ENCODE measurements at places on chromosomes 2 and 18.

DNA sequence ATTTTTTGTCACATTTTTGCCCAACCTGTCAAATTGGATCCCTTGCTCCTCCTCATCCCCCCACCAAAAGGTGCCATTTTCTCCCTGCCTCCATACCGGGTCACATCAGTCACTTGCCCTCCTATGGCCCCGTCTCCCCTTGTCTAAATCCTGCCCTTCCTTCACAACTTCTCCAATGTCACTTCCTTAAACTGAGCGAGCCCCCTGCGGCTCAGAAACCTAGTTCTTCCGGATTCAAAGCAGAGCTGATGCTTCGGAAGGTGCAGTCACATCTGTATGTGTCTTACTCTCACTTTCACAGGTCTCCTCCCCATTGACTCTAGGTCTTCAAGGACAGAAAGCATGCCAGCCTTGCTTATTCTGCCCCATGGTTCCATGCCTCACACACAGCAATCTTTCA is 22.1 kb downstream of the TNP1 start:
- no peak for DNase-seq

DNA sequence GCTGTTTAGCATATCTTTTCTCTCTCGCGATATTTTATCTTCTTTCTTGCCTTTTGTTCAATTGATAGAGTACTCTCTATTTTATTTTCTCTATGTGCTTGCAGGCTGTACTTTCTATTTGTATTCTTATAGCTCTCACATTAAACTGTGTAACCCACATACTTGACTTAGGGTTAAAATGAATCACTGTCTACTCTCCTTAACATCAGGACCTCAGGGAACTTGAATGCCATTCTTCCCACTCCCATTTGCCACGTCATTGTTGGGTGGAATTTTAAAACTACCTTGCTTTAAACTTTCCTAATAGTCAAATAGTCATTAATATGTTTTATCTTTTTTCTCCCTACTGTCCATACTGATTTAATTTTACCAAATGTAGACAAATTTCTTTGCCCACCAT is 269.7 kb downstream of the ALPK2 start:
- no peak for DNase-seq

DNA sequence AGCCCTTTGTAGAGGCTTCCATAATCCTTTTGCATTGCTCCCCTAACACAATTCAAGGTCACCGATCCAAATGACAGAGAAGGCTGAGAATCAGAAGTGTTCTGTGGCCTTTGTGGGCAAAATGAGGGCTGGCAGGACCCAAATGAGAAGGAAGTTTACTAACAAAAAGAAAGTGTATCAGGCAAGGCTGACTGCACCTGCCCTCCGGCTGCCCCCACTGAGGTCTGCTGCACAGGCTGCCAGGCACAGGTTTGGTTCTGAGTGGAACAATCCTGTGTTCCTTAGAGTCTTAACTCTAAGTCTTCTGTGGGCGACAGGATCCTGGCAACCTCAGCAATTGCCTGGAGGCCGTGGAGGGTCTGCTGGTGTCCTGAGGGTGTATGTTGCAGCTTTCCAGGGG is 568.5 kb downstream of the CMPK2 start:
- no peak for DNase-seq

DNA sequence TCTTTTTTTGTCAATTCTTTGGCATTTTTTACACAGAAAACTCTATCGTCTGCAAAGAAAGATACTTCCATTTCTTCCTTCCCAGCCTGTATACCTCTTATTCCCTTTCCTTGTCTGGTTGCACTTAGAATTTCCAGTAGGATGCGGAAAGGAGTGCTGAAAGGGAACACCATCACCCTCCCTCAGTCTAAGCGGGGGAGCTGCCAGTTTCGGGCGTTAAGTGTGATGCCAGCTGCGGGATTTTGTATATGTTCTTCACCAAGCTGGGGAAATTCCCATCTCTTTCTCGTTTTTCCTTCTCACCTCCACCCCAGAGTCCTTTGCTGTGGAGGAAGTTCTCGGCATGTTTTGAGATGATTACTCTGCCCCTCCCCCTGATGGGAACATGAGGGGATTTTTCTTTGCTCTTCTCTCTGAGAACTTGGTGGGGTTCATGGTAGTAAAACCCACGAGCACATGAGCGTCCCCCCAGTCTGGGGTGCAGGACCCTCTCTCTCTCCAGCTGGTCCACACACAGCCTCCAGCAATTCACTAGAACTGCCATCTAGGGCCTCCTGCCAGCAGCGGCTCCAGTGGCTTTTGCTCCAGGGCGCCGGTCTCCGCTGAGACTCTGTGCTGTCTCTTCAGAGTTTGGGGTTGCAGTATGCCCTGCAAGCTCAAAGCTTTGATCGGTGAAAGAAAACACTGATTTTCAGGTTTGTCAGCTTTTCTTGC is 15.5 kb downstream of the AQP12A start:
- DNase-seq: no peak

GRCh38 chr2:9807555-9808305 is 35.5 kb upstream of the TAF1B start:
- DNase-seq: no peak

- no peak for DNase-seq
These were observed 10.4 kb downstream of the HOXD8 start for GRCh38 chr2:176139661-176140512.

DNA sequence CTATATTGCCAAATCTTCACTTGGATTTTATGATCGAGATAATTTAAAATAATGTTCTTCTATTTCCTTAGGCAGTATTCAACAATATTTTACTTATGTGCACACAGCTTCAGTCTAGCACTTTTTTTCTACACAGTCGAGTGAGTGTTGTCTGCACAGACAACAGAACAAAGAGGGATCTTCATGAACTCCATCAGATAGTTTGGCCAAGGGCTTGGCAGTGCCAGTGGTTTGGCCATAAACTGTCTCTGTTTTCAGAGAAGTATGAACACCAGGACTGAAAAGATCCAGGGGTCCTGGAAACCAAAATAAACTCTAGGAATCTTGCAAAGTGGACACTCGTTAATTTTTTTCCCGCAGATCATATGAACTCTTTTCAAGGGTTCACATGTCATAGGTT is 547.3 kb downstream of the PLCL1 start:
- DNase-seq: no peak

GRCh38 chr2:176120364-176121189 is 1.9 kb upstream of the HOXD9 start:
- DNase-seq: no peak

- no peak for DNase-seq
These were observed 103.4 kb downstream of the METTL8 start for GRCh38 chr2:171330155-171330956.

GRCh38 chr2:23516520-23517256 is 131.7 kb downstream of the KLHL29 start:
- DNase-seq: no peak

DNA sequence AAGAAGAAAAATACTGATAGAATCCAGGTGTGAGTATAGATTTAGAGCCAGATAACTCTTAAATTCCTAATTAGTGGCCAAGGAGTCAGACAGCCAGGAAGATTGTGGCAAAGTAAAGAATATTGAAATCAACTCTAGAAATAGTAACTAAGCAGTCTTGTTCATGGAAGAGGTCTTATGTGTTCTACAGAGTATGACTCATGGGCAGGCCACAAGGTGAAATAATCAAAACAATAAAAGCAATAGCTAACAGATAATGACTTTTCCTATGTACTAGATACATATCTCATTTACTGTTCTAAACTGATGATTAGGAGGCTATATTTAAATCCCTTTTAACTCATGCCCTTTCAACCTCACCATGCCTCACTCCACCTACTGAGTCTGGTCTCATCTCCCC is 227.4 kb upstream of the COL3A1 start:
- DNase-seq: no peak

- no peak for DNase-seq
These were observed 36.6 kb downstream of the DIPK1C start for GRCh38 chr18:74420481-74420880.

- no peak for DNase-seq
These were observed 70.5 kb downstream of the CACNB4 start for GRCh38 chr2:152028182-152028862.

DNA sequence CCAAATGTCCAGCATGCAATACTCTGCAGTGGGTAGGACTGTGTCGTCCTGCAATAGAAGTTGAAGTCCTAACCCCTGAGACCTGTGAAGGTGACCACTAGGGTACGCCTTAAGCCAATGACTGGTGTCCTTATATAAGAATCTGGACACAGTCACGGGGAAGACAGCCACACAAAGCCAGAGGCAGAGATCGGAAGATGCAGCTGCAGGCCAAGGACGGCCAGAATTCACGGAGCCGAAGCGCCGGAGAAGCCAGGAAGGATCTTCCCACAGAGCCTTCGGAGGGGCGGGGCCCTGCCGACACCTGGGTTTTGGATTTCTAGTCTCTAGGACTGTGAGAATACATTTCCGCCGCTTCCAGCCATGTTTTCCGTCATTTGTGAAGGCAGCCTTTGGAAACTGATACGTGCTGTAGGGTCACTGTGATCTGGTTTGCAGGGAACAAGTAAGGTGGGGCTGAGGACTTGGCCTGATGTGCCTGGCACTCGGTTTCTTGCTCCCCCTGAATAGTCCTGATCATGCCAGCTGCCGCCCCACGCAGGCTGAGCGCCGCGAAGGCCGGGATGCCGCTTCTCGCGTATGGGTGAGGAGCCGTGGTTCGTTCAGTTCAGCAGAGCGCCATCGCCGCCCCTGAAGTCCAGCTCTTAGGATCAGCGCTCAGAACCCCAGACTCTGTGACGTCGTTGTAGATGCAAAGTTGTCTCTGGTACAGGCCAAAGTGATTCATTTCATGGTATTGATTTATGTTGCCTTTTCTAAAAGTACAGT is 38.7 kb downstream of the PTGR3 start:
- no peak for DNase-seq

DNA sequence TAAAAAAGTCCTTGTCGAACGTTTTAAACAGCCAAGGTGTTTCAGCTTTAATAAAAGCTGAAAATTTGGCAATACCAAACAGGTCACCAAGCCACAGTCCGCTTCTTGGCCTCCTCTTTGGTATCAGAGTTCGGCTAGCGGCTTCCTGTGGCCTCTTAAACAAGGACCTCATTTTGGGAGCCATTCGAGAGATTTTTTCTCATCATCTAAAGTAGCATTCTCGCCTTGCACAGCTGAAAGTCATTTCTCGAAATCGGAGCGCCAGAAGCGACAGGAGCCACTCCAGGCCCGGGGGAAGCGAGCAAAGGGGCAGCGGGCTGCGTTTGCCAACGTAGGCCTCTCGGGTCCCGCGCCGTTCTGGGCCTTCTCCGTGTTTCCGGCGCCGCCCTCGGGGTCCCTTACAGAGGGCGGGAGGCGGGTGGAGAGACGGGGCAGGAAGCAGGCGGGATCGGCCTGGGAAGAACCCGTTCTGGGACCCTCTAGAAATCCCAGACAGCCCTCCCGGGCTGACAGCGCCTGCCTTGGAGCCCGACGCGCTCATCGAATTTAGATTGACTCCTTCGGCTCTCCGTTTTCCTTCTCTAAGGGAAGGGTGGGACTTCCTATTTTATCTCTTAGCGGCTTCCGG is 522 bp upstream of the ZNF407 start:
- DNase-seq: peak; percentile 53

GRCh38 chr2:85751627-85752026 is 2.2 kb upstream of the ATOH8 start:
- DNase-seq: no peak

DNA sequence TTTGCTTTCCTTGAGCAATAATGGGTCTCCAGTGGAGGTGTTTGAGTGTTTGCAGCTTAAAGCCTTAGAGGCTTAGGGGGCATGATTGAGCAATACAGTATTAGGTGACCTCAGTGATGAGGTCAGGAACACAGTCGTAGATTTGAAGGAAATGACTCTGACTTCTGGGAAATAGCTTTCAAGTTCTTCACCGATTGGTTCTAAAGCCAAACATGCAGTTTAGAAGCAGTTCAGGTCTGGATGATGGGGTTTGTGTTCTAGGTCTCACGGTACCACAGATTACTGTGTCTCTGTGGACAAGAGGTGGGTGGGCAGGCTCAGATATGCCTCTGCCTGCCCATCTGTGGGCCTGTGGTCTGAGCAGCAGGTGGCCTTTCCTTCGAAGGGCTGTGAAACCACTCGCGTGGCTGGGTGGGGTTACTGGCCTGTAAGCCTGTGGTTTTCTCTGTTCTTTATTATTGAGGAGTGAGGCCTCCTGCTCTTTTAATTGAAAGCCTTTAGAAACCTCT is 7.8 kb downstream of the MTHFD2 start:
- DNase-seq: peak; percentile 25

- no peak for DNase-seq
These were observed 76.9 kb downstream of the TTC21B start for GRCh38 chr2:165876712-165877111.

DNA sequence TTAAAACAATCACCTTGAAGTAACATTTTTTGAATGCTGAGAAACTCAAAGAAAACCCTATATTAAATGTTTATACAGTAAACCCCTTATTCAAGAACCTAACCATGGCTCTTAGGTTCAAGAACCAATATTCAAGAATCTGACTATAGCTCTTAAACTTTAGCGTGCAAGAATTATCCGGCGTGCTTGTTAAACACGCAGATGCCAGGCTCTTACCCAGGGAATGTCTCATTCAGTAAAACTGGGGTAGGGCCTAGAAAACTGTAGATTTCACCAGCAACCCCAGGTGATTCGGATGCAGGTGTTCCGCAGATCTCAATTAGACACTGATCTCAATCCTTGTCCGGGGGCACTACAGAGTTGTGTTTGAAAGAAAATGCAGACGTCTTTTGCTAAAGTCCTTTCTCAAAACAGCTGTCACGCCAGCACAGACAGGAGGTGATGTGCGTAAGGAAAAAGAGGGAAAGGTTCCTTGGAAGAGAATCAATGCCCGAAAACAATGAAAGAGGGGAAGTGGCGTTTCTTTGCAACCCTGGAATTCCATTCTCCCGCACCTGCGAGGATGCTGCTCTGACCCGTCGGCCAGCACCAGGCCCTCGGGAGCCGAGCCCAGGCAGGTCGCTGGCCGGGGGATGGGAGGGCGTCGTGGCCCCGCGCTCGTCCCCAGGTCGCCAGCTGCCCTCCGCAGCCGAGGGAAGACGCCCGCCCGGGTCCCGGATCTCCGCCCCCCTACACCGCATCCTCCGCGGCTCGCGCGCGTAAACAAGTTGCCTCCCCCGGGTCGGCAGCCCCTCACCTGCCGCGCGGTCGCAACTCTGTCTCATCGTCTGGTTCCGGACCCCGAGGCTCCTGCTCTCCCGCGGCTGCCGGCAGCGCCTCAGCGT is 851 bp downstream of the EIF2AK3 start:
- no peak for DNase-seq

DNA sequence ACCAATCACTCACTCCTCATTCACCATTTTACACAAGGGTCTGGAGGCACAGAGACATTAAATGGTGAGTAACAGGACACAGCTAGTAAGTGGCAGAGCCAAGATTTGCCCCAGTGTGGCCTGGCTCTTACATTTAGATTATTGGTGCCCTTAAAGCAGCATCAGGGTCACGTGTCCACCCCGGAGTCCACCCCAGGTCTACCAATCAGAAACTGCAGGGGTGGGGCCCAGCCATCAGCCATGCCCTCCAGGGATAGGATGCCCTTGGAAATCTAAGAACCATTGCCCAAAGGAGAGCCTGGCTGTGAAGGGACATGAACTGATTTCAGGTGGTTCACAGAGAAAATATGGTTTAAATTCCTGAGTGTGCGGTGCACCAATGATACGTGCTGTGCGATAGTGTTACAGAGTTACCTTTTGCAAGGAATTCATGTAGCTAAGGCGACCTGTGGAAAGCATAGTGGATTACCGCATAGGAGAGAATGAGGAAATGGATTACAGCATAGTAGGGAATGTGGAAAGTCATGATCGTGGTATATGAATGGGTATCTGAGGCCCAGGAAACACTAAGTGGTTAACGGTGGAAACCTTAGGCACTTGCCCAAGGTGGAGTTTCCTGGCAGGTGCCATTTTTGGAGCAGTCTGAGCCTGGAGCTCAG is 17.8 kb downstream of the IGFBP5 start:
- DNase-seq: no peak
